Activated naive CD4-positive, alpha-beta T cell treated with anti-CD3 and anti-CD28 coated beads, Interleukin-2, amount 10 ng/mL, durations not matched to agents 7 days and 5 days (primary cell): ENCODE measurements at places on chromosomes 7 and 10.

DNA sequence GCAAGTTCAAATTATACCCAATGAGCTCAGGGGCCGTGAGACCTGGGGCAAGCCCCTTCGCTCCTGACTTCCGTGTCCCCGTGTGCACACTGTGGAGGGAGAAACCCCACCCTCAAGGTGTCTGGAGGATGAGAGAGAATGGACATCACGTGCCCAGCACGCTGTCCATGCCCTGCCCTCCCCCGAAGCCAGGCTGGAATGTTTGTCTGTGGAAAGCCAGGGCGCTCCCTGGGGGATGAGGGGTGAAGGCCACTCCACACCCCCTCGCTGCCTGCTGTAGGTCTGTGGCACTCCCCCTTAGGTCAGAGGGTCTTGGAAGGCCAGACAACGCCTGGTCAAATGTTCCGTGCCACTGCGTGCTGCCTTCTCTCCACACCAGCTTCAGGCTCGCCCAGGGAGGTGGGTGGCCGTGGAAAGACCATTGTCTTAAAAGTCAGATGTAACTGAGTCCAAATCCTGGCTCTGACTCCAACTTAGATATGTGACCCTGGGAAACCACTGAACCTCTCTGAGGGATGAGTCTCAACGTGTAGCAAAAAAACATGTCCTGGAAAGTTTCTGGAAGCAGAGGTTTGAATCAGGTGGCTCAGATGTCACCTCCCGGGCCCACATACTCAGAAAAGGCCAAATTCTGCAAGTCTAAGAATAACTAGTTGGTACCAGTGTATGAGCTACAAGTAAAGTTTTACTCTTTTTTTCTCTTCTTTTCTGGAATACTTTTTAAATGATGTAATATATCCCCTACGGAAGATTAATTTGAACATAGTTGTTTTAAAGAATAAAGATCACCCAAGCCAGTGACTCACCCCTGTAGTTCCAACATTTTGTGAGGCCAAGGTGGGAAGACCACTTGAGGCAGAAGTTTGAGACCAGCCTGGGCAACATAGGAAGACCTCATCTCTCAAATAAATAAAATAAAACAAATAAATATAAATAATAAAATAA is 24.9 kb downstream of the RCC1L start:
- peak overlapping the region; percentile 49 for H3K27ac ChIP-seq
- H3K4me3 ChIP-seq: no peak overlapping the region
- H3K36me3 ChIP-seq: peaks cover 19% of the 10 kb centered on the region
- H3K27me3 ChIP-seq: no peaks in the 10 kb centered on the region
- no peaks in the 10 kb centered on the region for H3K4me1 ChIP-seq
- no peak for DNase-seq

GRCh38 chr7:30474893-30475292 is 3.7 kb downstream of the NOD1 start:
- peaks cover 85% of the 10 kb centered on the region for H3K4me1 ChIP-seq
- H3K27ac ChIP-seq: no peak overlapping the region
- H3K4me3 ChIP-seq: no peak overlapping the region
- no peaks in the 10 kb centered on the region for H3K27me3 ChIP-seq
- no peak for DNase-seq

- DNase-seq: peak; percentile 37
- H3K27ac ChIP-seq: no peak overlapping the region
- peaks cover 1% of the 10 kb centered on the region for H3K27me3 ChIP-seq
- no peaks in the 10 kb centered on the region for H3K36me3 ChIP-seq
- no peak overlapping the region for H3K4me3 ChIP-seq
These were observed 106.2 kb upstream of the KCTD7 start for GRCh38 chr7:66522518-66522917.

GRCh38 chr10:16644146-16644545 is 122.5 kb upstream of the C1QL3 start:
- DNase-seq: no peak
- H3K4me3 ChIP-seq: no peak overlapping the region
- no peaks in the 10 kb centered on the region for H3K36me3 ChIP-seq
- no peaks in the 10 kb centered on the region for H3K27me3 ChIP-seq
- no peaks in the 10 kb centered on the region for H3K4me1 ChIP-seq
- no peak overlapping the region for H3K27ac ChIP-seq

- no peaks in the 10 kb centered on the region for H3K27me3 ChIP-seq
- no peak overlapping the region for H3K27ac ChIP-seq
- H3K4me3 ChIP-seq: no peak overlapping the region
- H3K36me3 ChIP-seq: peaks cover 35% of the 10 kb centered on the region
- peaks cover 78% of the 10 kb centered on the region for H3K4me1 ChIP-seq
These were observed 5.7 kb downstream of the TRIM8 start for GRCh38 chr10:102649797-102650654.
